ENCODE measurements at places on chromosomes 16 and 17.

GRCh38 chr17:7102421-7102820, 12.2 kb downstream of the ASGR2 start:
- no peak for DNase-seq

DNA sequence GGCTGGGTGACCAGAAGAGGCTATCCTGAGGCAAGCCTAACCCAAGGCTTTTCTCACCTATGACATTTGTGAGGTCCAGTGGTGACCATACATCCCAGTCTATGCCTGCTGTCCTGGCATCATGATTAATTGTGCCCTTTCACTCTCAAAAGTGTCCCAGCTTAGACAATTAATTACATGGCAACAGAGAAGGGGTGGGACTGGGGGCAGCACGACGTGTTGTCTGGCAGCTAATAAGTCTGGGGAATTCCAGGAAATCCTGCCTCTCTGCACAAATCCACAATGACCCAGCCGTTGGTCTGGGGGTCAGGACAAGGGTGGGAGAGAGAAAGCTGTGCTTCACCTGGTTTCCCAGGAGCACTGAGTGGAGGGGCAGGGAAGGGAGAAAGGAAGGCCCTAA, 14.0 kb upstream of the MTMR4 start:
- DNase-seq, result no peak

- peak; percentile 95 for DNase-seq
These were observed at the start of gene ZNF598 for GRCh38 chr16:2009791-2010510. ZNF598 (minus strand) TSS chr16:2009821.

DNA sequence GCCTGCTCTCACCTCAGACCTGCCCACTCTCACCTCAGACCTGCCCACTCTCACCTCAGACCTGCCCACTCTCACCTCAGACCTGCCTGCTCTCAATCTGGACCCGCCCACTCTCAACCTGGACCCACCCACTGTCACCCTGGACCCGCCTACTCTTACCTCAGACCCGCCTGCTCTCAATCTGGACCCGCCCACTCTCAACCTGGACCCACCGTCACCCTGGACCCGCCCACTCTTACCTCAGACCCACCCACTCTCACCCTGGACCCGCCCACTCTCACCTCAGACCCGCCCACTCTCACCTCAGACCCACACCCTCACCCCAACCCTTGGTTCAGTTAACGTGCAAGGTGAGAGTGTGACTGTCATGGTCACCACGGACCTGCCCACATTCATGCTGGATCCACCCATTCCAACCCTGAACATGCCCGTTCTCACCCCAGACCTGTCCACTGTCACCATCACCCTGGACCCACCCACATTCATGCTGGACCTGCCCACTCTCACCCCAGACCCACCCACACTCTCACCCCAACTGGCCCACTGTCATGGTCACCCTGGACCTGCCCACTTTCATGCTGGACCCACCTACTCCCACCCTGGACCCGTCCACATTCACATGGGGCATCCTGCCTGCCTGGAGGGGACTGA, 31.2 kb upstream of the ENPP7 start:
- no peak for DNase-seq

- DNase-seq, result no peak
These were observed 4.9 kb upstream of the MYLK3 start for GRCh38 chr16:46753015-46753414.

GRCh38 chr17:81400996-81401722, 5.9 kb downstream of the BAHCC1 start:
- no peak for DNase-seq

GRCh38 chr17:48564188-48565021, 13.7 kb downstream of the HOXB4 start:
- DNase-seq, result no peak

DNA sequence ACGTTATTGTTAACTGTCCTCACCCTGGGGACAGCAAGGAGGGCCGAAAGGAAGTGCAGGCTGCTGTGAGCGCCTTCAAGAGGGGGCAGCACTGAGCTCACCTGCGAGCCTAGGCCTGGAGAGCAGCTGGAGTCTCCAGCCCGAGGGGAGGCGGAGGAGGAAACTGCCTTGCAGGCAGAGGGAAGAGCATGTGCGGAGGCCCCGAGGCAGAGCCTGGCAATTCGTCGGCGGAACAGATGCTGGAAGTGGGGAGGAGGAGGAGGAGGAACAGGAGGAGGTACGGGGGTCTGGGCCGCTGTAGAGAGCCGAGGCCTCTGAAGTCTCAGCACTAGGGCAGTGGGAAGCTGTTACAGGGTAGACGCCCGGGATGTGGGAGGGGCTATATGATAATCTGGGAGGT, 49.6 kb upstream of the PLCG2 start:
- DNase-seq, result no peak

- DNase-seq, result no peak
These were observed 131.7 kb downstream of the TMEM114 start for GRCh38 chr16:8458481-8459046.

GRCh38 chr16:75306099-75306762, 54.8 kb upstream of the BCAR1 start:
- peak; percentile 35 for DNase-seq

GRCh38 chr17:51770027-51770759, 388.3 kb downstream of the CA10 start:
- no peak for DNase-seq

GRCh38 chr16:84084570-84085270, 32.0 kb downstream of the MBTPS1 start:
- peak; percentile 60 for DNase-seq

GRCh38 chr16:47229053-47230050, 85.6 kb upstream of the NETO2 start:
- DNase-seq, result no peak

- DNase-seq, result no peak
These were observed 307.2 kb downstream of the ABCC12 start for GRCh38 chr16:47848421-47849109.

DNA sequence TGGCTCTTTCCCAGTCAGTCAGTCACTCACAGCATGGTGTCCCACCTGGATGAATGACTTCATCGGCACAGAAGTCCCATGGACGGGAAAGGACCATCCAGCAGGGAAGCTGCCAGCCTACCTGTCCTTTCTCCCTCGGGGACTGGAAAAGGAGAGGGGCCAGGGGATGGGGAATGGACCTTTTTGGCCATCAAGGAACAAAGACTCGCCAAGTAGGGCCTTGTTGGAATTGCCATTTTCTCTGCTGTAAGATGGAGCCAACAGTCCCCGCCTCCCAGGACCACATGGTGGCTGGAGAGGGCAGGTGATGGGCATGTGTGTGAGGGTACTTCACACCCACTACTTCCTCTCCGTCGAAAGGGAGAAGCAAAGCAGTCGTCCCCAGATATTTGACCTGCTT, 67.8 kb upstream of the LHX1 start:
- no peak for DNase-seq

DNA sequence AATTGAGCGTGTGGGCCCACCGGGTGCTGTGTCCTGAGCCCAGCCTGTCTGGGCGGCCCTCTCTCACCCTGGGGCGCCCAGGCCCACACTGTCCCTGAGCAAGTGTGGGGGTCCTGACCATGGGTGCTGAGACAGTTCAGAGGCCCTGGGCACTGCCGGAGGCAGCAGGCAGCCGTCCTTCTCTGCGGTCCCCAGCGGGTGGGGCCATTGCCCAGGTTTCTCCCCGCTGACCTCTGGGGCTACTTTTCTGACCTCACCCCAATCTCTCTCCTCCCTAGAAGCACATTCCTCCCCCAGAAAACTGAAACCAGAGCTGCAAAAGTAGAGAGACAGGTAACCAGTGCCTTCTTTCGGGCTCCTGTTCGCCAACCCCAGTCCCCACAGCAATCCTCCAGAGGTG, 36.0 kb upstream of the PVALEF start:
- DNase-seq, result peak; percentile 37

GRCh38 chr17:44912763-44913544, 2.3 kb downstream of the GFAP start:
- DNase-seq, result no peak

GRCh38 chr16:15585956-15586355, 57.0 kb downstream of the MARF1 start:
- DNase-seq, result no peak

DNA sequence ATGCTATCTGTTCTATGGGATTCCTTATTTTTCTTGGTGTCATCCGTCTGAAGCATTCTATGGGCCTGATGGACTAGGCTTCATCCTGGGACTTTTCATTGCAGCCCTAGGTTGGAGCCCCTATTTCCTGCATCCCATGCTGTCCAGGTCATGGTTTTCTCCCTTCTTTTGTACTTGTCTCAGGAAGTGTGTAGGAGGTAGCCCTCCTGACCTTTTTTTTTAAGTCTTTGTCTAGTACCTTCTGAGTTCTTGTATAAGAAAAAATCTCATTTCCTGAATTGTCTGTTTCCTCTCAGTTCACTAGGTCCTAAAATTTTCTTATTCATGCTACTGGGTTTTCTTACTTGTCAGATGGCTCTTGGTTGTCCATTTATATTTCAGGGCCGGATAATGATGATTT, 6.0 kb downstream of the NDEL1 start:
- DNase-seq, result no peak

DNA sequence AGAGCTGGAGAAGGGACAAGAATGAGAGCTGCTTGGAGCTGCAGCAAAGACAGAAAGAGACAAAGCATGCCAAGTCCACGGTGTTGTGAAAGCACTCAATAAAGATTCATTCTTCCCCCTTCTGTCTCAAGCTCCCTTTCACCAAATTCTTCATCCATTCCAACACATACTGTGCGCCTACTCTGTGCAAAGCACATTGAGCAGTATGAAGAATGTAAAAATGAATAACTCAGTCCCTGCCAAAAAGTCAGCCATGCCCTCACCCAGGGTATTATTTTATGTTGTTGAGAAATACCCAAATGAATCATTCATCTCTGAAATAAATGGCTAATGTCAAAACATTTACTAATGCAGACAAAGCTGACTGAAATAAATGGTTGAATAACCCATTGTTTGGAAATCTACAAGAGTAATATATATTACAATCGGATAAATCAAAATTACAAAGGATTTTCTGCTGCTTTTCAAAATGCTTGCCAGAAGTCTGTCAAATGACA, 282.9 kb upstream of the IRX5 start:
- no peak for DNase-seq

- DNase-seq, result no peak
These were observed 389.8 kb downstream of the SEC14L1 start for GRCh38 chr17:77530591-77530990.

DNA sequence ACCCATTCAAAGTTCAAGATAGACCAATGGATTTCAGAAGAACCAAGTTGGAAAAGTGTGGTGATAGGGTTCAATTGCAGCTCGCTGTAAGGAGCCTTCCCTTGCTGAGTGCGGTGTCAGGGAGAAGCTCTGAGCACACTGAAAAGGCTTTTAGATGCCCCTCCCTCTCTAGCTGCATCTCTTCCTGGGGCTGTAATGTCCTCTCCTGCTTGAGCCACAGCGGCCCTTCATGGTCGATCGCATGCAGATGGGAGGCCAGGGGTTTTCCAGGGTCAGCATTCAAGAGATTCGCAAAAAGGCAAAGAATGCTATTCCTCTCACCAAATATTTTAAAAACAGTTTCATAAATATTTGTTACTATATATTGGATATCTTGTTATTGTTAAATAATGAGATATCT, 23.7 kb downstream of the ZC3H18 start:
- no peak for DNase-seq

DNA sequence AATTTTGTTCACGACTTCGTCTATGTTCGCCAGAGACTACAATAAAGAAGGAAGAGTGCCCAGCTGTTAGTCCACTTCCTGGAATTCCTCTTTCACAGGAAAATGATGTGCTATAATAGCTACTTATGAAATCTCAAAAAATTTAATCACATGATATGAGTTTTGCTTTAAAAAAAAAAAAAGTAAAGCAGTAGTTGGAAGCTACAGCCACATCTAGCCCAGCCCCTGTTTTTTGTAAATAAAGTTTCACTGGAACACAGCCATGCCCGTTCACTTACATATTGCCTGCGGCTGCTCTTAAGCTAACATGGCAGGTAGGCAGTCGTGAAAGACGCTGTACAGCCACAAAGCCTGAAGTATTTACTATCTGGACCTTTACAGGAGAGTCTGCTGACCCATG, 15.3 kb downstream of the VPS53 start:
- peak; percentile 79 for DNase-seq

DNA sequence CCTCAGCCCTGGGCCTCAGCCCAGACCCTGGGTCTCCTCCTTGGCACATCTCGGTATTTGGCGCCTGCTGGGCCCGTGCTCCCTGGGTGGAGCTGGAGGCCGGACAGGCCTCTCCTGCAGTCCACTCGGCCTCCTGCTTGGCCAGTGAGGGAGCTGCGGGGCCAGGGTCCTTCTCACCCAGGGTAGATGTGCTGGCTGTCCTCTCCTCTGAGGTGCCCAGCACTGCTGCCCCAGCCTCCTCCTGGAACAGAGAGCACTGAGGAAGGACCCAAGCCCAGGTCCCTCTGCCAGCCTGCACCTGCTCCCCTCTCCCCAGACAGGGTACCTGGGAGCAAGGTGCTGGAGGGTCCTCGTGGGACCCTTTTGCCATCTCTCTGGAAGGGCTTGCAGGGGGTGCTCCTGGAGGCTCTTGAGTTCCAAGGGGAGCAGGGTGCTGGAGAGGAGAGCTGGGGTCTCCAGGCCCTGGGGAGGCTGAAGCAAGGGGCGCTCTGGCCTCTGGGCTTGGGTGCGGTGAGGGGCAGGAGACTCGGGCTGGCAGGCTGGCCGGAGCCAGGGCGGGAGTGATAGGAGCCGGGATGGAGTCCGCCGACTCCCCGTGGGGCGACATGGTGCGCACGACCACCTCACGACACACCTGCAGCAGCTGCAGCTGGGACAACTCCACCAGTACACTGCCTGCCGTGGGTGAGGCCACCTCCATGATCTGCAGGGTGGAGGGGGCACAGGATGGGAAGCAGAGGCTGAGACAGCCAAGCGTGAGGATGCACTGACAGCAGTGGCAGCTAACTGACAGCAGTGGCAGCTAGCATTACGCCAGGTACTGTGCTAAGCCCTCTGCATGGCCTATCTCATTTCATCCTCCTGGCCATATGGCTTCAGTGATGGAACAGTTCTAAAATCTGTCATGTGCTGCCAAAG, 17.8 kb downstream of the TSPOAP1 start:
- DNase-seq, result no peak

DNA sequence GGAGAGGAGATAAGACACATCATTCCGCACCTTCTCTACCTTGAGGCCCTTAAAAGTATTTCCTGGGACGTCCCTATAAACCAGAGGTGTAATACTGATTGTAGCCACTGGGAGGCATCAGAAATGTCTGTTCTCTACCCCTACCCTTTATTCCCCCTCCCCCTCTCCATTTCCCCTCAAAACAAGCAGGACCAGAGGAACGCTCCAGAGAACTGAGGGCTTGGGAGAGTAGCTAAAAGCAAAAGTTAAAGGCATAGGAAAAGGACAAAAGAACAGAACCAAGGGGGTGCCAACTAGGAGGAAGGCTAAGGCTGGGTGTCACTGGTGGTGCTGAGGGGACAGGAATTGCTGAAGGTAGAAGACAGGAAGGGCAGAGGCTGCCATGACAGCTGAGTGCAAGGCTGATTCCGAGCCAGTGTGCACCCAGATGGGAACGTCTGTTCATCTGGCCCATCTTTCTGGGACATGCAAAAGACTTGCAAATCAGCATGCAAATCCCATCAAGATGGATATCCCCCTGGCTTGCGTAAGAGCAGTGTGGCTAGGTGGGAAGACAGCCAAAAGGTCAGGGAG, 6.7 kb downstream of the CAMTA2 start:
- DNase-seq, result peak; percentile 57
